ENCODE measurements at places on chromosomes 5 and 9.
A peak's percentile ranks its signal among the peaks of the same experiment; 100 is the strongest.

GRCh38 chr9:76153339-76153738 lies 240.9 kb downstream of the RFK start:
- DNase-seq = no peak

DNA sequence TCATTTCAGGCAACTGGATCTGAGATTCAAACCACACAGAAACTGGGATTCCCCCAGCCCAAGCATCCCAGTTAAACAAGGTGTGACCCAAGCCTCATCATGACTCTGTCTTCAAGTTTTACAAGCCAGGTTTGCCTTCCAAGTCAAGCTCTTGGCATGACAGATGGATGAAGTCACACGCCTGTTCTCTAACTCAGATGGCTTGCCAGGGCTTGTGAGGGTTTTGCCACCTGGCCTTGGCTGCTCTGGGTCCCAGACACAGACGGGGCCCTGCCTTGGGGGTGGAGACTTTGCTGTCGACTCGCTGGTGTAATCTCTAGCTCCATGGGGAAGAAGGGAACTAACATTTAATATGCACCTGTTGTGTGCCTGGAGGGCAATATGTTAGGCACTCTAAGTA lies 95.8 kb upstream of the RARS1 start:
- no peak for DNase-seq

DNA sequence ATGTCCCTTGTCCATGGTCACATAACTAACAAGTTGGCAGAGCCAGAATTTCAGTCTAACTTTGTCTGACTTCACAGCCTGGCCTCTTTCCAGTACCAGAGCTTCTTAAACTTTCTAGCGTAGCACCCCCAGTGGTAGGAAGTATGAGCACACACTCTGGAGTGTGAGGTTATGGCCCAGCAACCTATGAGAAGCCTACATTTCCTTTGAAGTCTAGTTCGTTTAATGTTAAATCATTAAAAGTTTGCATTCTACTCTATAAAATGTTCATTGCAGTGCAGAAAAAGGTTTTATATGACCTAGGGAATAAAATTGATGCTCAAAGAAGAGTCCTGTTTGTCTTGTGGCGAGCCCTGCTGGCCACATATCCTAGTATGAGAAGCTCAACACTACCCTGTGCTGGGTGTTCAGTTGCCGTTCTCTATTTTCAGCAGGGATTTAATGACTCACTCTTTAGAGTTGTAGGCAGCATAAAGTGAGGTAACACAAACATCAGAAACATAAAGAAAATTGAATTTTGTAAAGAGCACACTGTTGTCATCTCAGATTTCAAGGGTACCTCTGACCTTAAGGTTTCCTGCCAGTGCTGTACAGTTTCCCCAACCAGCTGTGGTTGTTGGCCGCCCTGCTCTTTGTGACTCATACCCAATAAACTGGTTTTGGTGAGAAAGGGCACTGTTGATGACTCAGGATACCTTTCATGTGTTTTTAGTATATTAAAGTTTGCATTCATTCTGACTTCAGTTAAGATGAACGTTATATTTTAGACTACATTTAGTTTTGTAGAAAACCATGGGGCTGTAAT lies 14.3 kb downstream of the MCCC2 start:
- peak; percentile 92 for DNase-seq

DNA sequence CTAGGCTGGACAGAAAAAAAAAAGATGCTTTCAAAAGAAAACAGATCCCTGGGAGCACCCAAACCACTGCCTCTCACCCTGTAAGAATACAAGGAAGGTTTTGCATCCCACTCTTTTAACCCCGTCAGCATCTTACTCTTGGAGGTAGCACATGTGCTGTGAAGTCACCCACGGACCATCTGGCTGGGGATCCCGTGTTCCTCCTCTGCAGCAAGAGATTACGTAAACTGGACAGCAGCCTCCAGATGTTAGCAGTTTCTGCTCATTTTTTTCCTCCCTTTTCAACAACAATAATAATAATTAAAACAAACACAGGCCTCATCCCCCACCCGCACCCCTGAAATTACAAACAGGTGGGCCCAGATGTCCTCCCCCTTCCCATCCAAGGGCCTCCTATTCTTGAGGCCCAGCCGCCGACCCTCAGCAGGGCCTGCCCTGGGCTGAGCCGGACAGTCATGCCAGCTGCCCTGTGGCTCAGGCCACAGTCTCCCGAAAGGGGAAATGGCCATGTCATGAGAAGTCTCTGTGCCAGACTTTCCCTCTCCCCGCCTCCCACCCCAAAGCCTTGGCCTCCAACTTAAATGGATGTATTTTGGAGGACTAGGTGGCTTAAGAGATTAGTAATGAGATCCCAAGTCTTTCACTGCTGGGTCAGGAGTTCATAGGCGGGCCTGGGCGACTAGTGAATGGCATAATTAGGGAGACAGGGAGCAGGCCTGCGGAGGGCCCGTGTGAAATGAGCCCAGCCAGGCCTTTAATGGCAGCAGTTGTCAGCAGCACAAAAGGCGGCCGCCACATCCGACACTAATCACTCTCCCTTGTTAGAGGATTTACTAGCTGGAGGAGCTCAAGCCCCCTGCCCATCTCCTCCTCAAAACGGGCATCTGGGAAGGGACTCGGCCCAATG lies 165.1 kb downstream of the PAPPA start:
- DNase-seq = no peak

DNA sequence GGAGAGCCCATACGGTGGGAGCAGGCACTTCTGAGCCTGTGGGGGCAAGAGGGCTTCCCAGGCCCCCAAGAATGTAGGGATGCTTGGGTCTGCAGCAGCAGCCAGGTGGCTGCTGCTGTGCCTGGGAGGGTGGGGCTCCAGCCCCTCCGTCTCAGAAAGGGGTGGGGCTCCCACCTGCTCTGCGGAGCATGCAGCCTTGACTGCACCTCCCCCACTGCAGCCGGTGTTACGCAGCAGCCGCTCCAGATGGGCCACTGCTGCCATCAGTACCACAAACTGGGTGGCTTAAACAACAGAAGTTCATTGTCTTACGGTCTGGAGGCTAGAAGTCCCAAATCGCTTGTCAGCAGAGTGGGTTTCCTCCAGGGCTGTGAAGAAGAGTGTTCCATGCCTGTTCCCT lies 365.5 kb downstream of the TMEM38B start:
- DNase-seq = no peak

- no peak for DNase-seq
Measured at GRCh38 chr5:154095904-154096303, 57.1 kb downstream of the MFAP3 start.

DNA sequence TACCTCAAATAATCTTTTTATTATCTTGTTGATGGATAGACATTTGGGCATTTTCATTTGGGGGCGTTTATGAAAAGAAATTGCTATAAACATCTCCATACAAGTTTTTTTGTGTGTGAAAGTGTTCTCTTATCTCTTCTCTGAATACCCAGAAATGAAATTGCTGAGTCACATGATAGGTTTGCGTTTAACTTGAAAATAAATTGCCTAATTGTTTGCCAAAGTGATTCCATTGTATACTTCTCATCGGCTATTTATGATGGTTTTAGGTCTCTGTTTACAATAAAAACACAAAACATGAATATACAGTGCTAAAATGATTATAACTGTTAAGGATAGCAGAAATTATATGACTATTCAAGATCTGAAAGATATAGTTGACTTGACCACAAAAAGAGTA lies 361.7 kb downstream of the TAF11L14 start:
- DNase-seq = no peak

DNA sequence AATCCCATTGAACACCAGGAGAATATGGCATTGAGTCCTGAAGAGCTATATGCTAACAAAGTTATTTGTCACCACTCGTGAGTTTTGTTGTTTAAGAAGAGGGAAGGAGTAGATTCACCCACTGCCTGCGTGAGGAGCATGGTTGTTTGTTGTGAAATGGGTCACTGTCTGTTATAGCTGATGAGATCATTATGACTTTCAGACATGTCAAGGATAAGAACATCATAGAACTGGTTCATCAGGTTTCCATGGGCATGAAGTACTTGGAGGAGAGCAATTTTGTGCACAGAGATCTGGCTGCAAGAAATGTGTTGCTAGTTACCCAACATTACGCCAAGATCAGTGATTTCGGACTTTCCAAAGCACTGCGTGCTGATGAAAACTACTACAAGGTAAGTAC lies 76.9 kb downstream of the SYK start:
- no peak for DNase-seq

- peak; percentile 79 for DNase-seq
Measured at GRCh38 chr5:169980418-169981053, at the start of gene INSYN2B. INSYN2B (minus strand) TSS chr5:169980495; CDS start chr5:169883898, 96,597 bp downstream.

- DNase-seq = no peak
Measured at GRCh38 chr5:154630410-154630809, 124.8 kb upstream of the LARP1 start.

- DNase-seq = no peak
Measured at GRCh38 chr9:27671636-27672035, 98.4 kb upstream of the C9orf72 start.

DNA sequence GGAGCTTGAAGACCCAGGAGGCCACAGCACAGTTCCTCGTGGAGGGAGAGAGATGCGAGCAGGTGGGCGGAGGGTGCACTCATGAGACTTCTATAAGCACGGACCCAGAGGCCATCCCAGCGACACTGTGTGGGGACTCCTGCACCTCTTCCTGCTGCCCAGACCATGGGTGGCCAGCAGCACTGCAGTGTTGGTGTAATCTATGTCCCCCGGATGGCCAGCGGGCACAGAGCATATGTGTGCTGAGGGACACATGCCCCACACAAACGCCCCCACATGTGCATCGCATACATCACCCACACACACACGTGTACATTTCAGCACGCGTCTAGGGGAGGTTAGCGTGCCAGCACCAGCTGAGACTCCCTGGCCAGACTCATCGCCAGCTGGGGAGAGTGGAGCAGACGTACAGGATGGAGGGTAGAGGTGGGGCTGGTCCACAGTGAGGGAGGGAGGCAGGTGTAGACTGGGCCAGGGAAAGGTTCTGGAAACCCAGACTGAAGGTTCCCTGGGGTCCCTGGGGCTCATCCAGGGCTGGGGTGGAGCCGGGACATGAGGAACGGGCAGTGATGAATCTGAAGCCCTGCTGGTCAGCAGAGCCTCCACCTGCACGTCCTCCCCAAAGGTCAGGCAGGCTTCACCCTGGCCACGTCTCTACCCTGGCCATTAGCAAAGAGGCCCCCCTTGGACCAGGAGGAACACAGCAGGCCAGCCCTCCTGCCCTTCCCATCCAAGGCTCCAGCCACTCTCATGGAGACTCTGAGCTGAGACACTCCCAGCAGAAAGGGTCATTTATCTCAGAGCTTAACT lies 27.6 kb downstream of the ADAMTS2 start:
- no peak for DNase-seq

DNA sequence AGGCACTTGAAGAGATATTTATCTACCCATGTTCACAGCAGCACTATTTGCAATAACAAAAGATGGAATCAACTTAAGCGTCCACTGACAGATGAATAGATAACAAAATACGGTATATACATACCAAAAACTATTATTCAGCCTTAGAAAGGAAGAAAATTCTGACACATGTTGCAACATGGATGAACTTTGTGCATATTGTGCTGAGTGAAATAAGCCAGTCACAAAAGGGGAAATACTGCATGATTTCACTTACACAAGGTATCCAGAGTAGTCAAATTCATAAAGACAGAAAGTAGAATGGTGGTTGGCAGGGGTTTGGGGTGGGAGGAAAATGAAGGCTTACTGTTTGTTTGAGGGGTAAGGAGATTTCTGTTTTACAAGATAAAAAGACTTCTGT lies 66.0 kb downstream of the FBN2 start:
- no peak for DNase-seq

DNA sequence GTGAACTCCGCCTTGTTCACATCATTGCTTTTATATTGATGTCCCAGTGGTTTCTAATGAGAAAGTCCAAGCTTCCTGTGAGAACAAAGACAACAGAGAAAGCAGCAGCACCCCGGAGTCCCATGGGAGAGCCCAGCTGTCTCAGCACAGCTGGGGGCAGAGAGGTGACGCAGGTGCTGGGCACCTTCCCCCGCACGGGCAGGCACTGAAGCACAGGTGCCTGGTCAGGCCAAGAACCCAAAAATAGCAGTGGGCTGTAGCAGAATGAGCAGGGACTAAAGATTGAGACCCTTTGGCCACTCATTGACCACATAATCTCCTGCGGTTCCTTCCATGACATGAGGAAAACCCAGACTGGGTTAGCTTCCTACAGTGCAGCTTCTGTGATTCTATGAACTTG lies 18.8 kb downstream of the SRD5A1 start:
- no peak for DNase-seq

- no peak for DNase-seq
Measured at GRCh38 chr9:136172412-136173079, 32.4 kb downstream of the LHX3 start.

DNA sequence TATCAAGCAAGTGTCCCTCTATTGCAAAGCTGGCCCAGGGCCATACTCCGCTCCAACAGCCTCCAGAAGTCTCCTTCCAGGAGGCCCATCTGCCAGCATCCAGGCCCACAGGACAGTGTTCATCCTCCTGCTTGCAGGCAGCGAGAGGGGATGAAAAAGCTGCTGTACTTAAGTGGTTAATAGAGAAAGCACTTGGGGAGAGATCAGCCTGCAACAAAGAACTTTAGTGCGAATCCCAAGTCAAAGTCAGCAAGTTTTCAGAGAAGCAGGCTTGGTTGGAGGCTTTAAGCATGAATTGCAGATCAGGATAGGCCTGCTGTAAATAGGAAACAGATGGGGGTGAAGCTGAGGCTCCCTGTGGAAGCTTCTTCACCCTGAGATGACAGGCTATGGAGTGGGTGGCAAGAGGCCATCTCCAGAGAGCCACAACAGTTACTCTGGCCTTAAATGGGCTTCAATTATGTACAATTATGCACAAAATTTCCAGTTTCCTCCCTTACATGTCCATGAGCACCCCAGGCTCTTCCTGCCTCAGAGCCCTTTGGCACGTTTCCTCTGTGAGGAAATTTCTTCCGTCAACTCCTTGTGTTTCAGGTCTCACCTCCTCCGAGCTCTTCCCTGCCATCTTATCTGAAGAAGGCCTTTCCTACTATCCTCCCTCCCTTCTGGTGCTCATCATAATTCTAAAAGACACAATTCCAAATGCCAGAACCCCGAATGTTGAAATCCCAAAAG lies 98.0 kb upstream of the NR3C1 start:
- DNase-seq = no peak

DNA sequence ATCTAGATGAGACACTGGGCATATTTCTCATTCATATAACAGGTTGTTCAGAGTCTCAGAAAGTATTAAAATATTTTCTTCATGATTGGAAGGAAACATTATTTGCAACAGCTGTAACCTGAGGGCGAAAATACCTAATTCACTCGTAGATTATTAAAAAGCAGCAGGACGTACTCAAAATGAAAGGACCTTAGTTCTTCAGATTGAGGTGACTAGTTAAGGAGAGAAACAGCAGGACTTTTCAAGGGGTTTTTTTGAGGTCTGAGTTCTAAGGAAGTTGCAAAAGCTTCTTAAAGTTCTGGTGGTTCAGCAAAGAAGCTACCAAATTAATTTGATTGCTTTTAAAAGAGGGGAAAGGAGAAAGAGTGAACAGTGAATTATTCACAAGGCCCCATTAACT lies 174.9 kb downstream of the TMEM161B start:
- no peak for DNase-seq
